ENCODE measurements at places on chromosomes 1 and 21. TPM values are rescaled to one million over a fixed set of nuclear protein-coding genes. Genes with fewer than 3 reads are reported as not detected.

Gene SERTAD4
- total RNA-seq: not detected

Gene RAVER2
- 2.1 TPM for total RNA-seq

Gene CD160
- total RNA-seq: not detected

Gene ADAM30
- total RNA-seq: not detected

Gene CR1L
- total RNA-seq: 0.19 TPM

- no peak for DNase-seq
- H3K4me1 ChIP-seq: no peaks in the 10 kb centered on the region
- no peaks in the 10 kb centered on the region for H3K36me3 ChIP-seq
- no peak overlapping the region for H3K27ac ChIP-seq
- no peaks in the 10 kb centered on the region for H3K27me3 ChIP-seq
- no peak overlapping the region for H3K4me3 ChIP-seq
Measured at GRCh38 chr1:215889871-215890270, 322.8 kb downstream of the KCTD3 start.

- H3K27me3 ChIP-seq: no peaks in the 10 kb centered on the region
- H3K4me3 ChIP-seq: no peak overlapping the region
- no peaks in the 10 kb centered on the region for H3K36me3 ChIP-seq
Measured at GRCh38 chr1:85846706-85847105, 138.5 kb upstream of the ZNHIT6 start.

Measured in CD4-positive, alpha-beta memory T cell (primary cell).